ENCODE measurements at places on chromosomes 6 and 20.

DNA sequence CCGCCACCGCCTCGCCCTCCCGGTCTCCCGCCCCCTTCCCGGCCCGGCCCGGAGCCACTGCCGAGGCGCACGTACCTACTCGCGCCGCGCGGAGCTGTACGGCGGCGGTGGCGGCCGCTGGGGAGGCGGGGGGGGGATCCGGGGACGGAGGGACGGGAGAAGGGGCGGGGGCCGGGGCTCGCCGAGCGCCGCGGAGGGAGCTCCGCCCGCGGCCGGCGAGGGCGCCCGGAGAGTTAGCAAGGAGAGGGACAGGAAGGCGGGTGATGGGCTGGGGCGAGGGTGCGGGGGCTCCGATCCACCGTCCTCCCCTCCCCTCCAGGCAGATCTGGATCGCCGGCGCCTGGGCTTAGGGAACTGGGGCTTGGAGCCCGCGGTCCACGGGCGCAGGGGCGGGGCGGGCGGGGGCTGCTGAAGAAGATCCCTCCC is 548 bp upstream of the TMEM74B start:
- no peak for DNase-seq

GRCh38 chr6:162973151-162973872 is 245.5 kb downstream of the PACRG start:
- no peak for DNase-seq

DNA sequence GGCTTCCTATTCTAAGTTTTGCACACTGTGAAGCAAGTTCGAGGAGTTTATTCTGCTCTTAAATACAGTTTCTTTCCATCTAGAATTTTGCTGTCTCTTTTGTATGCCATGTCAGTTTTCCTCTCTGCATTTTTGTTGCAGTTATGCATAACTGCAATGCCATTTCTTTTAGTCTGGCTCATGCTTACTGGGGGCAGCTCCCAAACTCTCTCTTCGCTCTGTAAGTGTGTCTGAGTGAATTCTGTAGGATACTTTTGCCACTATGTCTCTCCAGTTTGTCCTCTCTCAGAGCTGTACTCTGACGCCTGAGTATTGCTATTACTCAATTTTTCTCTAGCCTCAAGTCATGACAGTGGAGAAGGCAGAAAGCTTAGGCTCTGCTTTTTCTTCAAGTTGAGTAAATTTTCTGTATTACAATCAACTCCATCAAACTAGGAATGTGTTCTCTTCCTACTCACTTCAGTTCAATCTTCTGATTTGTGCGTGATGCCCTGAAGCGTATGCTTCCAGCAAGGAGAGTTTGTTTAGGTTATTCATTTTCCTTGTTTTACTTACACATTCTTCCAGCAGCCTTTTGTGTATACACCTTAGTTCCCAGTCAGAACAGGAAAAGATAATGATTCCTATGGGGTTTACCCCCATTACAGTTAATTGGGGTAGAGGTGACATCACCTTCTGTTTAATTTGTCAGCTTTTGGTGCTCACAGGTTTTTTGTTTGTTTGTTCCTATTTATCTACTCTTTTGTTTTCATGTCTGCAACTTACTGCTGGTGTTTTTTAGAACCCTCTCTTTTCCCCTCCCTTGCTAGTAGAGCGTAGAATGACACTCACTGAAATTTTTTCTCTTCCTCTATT is 430.9 kb downstream of the BCKDHB start:
- no peak for DNase-seq

- no peak for DNase-seq
Observed at GRCh38 chr6:14871221-14871620, 374.6 kb upstream of the JARID2 start.

DNA sequence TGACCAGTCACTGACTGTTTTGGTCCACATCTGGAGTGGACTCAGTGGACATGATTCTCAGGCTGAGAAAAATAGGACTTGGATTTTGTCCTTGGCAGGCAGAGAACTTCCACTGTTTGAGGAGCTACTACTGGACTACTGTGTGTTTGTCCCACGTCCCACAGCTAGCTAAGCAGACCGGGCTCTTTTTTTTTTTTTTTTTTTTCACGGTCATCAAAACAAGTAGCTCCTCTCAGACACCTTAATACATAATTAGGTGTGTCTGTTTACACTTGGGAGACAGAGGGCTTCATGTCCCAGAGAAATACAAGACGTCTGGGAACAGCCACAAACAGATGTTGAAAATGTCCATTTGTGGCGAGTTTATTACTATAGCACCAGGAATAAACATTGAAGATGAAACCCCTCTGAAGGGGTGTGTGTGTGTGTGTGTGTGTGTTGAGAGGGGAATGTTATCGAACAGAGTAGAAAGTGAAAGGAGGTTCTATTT is 155.0 kb upstream of the SUPT3H start:
- no peak for DNase-seq

DNA sequence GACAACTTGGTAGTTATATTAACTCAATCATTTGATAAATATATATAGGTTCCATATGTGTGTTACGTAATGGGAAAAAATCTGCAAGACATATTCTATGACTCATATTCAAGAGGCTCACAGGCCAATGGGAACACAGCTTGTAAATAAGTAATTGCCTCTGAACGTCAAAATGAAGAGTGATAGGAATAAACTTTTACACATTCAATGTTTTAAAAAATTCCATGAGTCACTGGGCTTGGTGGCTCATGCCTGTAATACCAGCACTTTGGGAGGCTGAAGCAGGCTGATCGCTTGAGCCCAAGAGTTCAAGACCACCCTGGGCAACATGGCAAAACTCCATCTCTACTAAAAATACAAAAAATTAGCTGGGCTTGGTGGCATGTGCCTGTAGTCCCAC is 209.4 kb upstream of the MCHR2 start:
- DNase-seq, result no peak

- DNase-seq, result no peak
Observed at GRCh38 chr6:163946437-163946836, 531.9 kb downstream of the QKI start.

DNA sequence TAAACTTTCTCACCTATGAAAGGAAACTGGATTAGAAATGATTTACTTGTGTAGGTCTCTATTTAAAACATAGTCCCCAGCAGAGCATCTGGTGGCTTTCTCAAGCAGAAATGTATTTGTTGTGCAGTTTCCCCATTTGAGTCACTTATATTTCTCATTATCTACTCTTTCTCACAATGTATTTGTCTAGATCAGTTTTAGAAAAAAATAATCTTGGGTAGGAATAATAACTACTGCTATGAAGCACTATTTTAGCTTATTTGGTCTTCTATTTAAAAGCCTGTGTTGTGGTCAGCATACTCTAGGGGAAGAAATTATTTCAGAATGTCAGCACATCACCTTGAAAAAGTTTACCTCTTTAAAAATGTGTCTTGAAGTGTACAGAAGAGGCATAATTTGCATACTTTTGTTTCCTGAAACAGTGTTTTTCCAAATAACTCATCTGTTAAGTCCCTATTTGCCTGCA is 60.9 kb upstream of the PRL start:
- no peak for DNase-seq

GRCh38 chr20:33305589-33306057 is 22.6 kb downstream of the BPIFB1 start:
- no peak for DNase-seq

DNA sequence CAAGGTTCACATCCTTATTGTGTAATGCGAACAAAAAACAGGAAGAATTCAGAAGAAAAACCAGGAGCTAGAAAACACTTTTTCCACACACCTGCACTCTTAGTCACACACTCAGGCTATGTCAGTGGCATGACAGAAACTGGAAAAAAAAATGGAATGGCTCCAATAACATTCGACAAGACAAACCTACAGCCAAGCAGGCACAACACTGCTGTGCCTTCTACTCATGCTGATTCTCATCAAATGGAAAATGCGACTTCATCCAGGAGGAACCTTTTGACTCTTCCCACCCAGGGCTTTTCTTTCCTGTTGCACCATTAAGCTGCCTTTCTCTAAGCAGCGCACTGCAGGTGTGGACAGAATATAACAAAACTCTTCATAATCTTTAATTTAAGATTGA is 163.2 kb upstream of the BTBD3 start:
- DNase-seq, result no peak

GRCh38 chr6:33314943-33315792 is 1.3 kb upstream of the TAPBP start:
- DNase-seq, result no peak

- DNase-seq, result no peak
Observed at GRCh38 chr6:120410586-120410985, 923.7 kb downstream of the TBC1D32 start.

DNA sequence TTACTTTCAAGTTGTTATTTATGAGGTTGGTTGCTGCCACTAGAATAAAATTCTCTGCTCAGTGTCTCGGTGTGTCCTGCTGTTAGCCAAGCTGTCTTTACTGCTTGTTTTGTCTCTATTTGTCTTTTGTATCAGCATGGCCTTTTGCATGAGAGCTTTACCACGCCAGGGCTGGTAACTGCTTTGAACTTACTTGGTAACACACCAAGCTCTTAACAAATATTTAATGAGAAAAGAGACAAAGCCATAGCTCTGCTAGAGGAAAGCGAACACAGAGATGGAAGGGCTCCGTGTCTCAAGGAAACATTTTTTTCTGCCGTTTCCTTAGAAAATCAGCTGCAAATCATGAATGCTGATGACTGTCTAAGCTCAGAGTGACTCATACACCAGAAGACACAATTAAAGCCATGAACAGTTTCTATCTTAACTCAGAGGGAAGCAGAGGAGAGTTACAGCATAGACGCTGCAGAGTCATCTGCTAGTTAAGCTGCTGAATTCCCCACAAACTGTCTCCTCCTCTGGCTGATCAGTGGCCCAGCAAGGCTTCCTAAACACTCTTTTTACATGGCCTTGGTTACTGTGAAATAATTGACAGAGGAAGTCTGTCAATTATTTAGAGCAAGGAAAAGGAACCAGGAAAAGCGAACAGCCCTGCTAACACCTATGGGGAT is 44.8 kb downstream of the AGPAT4 start:
- no peak for DNase-seq

Measured in GF-D8 (cell line).